ENCODE measurements at places on chromosomes 1 and 21.

DNA sequence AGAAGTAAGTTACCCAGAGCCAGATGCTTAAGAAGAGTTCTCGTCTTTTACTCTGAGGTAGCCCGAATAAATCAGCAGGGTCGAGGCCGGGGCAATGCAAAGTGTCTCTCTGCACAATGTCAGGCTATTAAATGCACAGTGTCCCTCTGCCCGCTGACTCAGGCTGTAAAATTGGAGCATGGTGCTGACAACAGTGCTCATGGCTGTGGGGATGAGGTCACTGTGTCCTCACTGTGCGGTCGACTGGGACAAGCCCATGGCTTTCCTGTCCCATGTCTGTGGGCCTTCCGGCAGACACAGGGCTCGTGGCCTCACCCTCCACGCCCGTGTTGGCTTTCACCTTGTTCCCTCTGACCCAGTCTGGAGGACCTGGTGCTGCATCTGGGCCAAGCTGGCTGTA is 14.6 kb upstream of the SLC2A1 start:
- H3K4me3 ChIP-seq = no peak overlapping the region
- no peaks in the 10 kb centered on the region for H3K27me3 ChIP-seq
- DNase-seq = no peak
- H3K36me3 ChIP-seq = peaks cover 3% of the 10 kb centered on the region

DNA sequence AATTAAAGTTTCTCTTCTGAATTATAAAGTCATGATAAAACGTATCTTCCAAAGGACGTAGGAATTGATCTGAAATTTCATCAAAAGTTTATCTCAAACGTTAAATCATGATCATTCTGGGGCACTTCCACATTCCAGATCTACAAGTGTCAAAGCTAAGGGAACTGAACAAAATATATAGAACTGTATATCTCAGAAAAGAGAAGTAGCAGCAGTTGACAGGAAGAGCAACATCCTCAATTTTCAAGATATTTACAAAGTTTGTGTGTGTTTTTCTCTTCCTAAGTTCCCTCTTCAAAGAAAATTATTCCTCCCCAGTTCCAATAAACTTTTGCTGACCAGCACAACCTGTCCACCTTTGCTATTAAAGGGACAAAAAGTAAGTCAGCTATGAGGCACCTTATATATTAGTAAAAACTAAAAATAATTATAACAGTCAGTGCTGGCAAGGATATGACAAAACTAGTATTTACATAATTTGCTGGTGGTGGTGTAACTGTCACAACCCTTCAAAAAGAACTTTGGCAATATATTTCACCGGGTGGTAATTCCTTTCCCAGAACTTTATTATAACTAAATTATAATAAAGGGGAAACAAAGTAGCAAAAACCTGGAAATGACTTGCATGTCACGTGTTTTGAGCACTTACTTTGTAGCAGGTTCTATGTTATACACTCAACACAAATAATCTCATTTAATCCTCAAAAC is 38.5 kb upstream of the EYA3 start:
- peak overlapping the region; percentile 6 for H3K27ac ChIP-seq
- DNase-seq = peak; percentile 41
- no peaks in the 10 kb centered on the region for H3K4me1 ChIP-seq
- no peaks in the 10 kb centered on the region for H3K36me3 ChIP-seq

DNA sequence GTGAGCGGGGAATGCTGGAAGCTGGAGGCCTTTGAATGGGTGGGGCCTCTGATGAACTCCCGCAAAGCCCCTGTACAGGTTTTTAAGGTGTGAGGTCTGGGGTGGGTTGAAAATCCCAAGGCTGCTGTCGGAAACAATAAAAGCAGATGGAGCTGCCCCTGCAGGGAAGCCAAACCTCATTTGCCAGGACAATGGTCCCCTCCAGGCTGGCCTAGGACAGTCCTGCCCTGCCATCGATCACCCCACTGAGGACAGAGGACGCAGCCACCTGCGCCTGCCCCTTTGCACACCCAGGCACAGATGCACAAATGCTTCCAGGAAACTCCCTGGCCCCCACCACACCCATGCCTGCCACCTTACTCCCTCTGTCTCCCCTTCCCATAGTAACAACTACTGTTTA is 4.4 kb downstream of the DRAXIN start:
- no peak for DNase-seq
- H3K4me3 ChIP-seq = no peak overlapping the region
- H3K27ac ChIP-seq = no peak overlapping the region
- H3K4me1 ChIP-seq = peaks cover 23% of the 10 kb centered on the region
- peaks cover 55% of the 10 kb centered on the region for H3K27me3 ChIP-seq
- no peaks in the 10 kb centered on the region for H3K36me3 ChIP-seq

- no peaks in the 10 kb centered on the region for H3K4me1 ChIP-seq
- H3K27me3 ChIP-seq = peaks cover 31% of the 10 kb centered on the region
- no peak for DNase-seq
- no peak overlapping the region for H3K27ac ChIP-seq
- H3K4me3 ChIP-seq = no peak overlapping the region
Observed at GRCh38 chr1:24865168-24865567, 64.9 kb downstream of the RUNX3 start.

GRCh38 chr1:35559317-35559944 is 1.8 kb downstream of the NCDN start:
- H3K4me1 ChIP-seq = peaks cover 45% of the 10 kb centered on the region
- peaks cover 25% of the 10 kb centered on the region for H3K36me3 ChIP-seq
- no peak overlapping the region for H3K4me3 ChIP-seq
- no peak overlapping the region for H3K27ac ChIP-seq
- no peaks in the 10 kb centered on the region for H3K27me3 ChIP-seq

- H3K4me1 ChIP-seq = no peaks in the 10 kb centered on the region
- no peak overlapping the region for H3K4me3 ChIP-seq
- DNase-seq = no peak
- no peaks in the 10 kb centered on the region for H3K27me3 ChIP-seq
- H3K27ac ChIP-seq = no peak overlapping the region
- H3K36me3 ChIP-seq = no peaks in the 10 kb centered on the region
Observed at GRCh38 chr1:236122176-236122575, 20.2 kb upstream of the GPR137B start.

- no peaks in the 10 kb centered on the region for H3K4me1 ChIP-seq
- H3K36me3 ChIP-seq = no peaks in the 10 kb centered on the region
- peak; percentile 80 for DNase-seq
- no peak overlapping the region for H3K27ac ChIP-seq
- no peaks in the 10 kb centered on the region for H3K27me3 ChIP-seq
- H3K4me3 ChIP-seq = no peak overlapping the region
Observed at GRCh38 chr1:158285756-158286241, 3.9 kb upstream of the CD1C start.

DNA sequence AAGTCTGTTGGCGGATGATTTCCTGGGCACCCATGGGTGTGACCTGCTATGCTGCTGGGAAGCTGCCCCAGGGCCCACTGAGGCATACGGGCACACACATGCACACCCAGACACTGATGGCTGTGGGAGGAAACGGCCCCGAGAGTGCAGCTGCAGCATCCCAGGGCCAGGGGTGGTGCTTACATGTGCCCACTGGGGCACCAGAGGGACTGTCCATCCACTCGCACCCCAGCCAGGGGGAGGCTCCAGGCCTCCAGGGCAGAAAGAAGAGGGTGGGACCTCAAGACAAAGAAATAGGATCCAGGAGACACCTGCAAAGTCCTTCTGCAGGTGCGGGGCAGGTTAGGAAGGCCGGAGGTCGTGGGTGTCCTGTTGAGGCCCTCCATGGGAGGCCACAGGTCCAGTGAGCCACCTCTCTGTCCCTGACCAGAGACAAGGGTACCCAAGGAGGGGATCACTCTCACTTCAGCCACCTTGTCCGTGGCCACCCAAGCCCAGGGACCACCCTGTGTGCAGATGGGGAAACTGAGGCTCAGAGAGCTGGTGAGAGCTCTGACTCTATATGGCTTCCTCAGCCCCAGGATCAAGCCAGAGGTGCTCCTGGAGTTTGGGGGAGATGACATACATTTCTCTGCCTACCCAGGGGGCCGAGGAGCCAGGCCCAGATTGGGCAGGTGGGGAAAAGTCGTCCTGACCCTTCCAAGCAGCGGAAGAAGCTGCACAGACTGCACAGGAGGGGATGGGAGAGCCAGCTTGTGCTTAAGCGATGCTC is 57.1 kb downstream of the WNT9A start:
- no peak overlapping the region for H3K4me3 ChIP-seq
- peaks cover 45% of the 10 kb centered on the region for H3K4me1 ChIP-seq
- peaks cover 11% of the 10 kb centered on the region for H3K27me3 ChIP-seq
- no peaks in the 10 kb centered on the region for H3K36me3 ChIP-seq
- H3K27ac ChIP-seq = no peak overlapping the region

DNA sequence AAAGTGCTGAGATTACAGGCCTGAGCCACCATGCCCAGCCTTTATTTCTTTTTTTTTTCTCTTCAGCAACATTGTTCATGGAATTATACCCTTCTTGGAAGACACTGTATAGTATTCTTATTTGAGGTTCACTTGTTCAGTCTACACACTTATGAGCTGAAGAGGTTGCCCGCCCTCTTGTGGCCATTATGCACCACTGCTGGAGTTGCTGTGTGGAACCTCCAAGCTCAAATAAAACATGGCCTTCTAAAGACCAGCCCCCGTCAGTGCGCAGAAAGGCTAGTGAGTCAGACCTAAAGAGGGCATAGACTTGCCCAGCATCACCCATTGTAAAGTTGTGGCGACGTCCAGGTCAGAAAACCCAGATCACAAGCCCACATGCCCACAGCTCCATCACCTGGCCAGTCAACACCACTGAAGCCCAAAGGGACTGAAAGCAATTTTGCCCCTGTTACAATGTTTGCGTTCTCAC is 20.4 kb downstream of the LURAP1 start:
- H3K27ac ChIP-seq = no peak overlapping the region
- peaks cover 3% of the 10 kb centered on the region for H3K36me3 ChIP-seq

GRCh38 chr1:8145545-8146202 is 119.6 kb upstream of the ERRFI1 start:
- DNase-seq = no peak
- H3K36me3 ChIP-seq = no peaks in the 10 kb centered on the region
- H3K4me3 ChIP-seq = no peak overlapping the region
- no peaks in the 10 kb centered on the region for H3K27me3 ChIP-seq

GRCh38 chr21:28250946-28251345 is 741.7 kb downstream of the LTN1 start:
- H3K27ac ChIP-seq = no peak overlapping the region
- DNase-seq = no peak
- no peaks in the 10 kb centered on the region for H3K36me3 ChIP-seq
- no peaks in the 10 kb centered on the region for H3K27me3 ChIP-seq

- no peak for DNase-seq
- peaks cover 56% of the 10 kb centered on the region for H3K4me1 ChIP-seq
- no peak overlapping the region for H3K4me3 ChIP-seq
- no peaks in the 10 kb centered on the region for H3K27me3 ChIP-seq
Observed at GRCh38 chr1:6588893-6589520, 9.2 kb downstream of the ZBTB48 start.

DNA sequence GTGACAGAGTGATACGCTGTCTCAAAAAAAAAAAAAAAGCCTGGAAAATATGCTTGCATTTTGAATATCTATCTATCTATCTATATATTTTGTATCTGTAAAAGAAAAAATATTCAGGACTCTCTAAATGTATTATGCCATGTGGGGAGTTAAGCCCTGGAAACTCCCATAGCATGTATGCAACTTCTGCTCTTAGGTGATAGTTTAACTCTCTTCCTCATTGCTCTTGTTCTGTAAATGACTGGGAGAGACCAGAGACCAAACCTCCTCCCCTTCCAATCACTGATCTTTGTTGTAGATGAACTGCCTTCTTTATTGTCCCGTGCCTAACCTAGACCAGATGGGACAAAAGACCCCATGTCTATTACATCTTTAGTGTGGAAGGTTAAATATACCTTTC is 37.6 kb upstream of the CAMTA1 start:
- H3K4me3 ChIP-seq = no peak overlapping the region
- H3K27me3 ChIP-seq = peaks cover 4% of the 10 kb centered on the region
- H3K27ac ChIP-seq = no peak overlapping the region
- H3K36me3 ChIP-seq = no peaks in the 10 kb centered on the region

GRCh38 chr1:28917757-28918118 is 3.4 kb downstream of the EPB41 start:
- H3K27me3 ChIP-seq = no peaks in the 10 kb centered on the region
- H3K4me3 ChIP-seq = no peak overlapping the region
- H3K27ac ChIP-seq = no peak overlapping the region
- H3K36me3 ChIP-seq = no peaks in the 10 kb centered on the region
- H3K4me1 ChIP-seq = peaks cover 13% of the 10 kb centered on the region

DNA sequence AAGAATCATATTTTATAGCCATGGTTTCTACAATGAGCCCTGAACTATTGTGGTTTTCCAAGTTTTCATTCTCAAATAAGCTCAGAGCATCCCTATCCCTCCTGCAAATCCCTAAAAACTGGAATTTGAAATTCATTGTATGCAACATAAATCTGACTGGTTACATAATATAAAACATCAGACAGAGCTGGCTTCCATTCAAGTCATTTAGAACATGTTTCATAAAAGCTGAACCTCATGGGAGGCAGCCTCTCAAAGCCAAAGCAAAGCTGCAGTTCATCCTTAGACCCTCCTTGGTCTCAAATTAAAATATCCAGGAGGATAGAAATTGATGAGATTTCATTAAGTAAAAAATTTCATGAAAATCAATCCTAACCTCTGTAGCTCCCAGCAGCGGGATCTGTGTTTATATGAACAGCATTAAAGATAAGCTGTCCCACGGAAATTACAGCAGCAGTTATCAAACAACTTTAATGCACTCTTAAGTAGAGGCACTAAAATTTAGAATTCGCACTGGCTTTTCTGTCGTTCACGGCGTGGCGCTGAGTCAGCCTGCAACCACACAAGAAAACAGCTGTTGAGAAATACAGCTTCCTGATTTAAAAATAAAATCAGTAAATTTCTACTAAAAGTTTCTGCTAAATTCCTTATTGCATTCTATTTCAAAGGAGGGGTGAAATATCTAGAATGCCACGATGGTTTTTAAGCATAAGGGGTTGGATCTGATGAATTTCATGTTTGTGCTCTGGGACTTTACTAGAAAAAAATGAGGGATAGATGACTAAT is 99.9 kb upstream of the TIAM1 start:
- H3K27ac ChIP-seq = peak overlapping the region; percentile 40
- no peak overlapping the region for H3K4me3 ChIP-seq
- no peaks in the 10 kb centered on the region for H3K36me3 ChIP-seq
- H3K27me3 ChIP-seq = no peaks in the 10 kb centered on the region
- peaks cover 11% of the 10 kb centered on the region for H3K4me1 ChIP-seq
- DNase-seq = peak; percentile 90

GRCh38 chr1:59978026-59978425 is 51.5 kb upstream of the CYP2J2 start:
- no peaks in the 10 kb centered on the region for H3K36me3 ChIP-seq
- H3K27me3 ChIP-seq = no peaks in the 10 kb centered on the region
- no peak for DNase-seq
- no peak overlapping the region for H3K4me3 ChIP-seq
